Endothelial cell (in vitro differentiated cells): ENCODE measurements at places on chromosomes 2 and 18. TPM values are rescaled to one million over a fixed set of nuclear protein-coding genes. Genes with fewer than 3 reads are reported as not detected.

- DNase-seq: no peak
Observed at GRCh38 chr2:84435345-84436025, 23.6 kb downstream of the SUCLG1 start.

DNA sequence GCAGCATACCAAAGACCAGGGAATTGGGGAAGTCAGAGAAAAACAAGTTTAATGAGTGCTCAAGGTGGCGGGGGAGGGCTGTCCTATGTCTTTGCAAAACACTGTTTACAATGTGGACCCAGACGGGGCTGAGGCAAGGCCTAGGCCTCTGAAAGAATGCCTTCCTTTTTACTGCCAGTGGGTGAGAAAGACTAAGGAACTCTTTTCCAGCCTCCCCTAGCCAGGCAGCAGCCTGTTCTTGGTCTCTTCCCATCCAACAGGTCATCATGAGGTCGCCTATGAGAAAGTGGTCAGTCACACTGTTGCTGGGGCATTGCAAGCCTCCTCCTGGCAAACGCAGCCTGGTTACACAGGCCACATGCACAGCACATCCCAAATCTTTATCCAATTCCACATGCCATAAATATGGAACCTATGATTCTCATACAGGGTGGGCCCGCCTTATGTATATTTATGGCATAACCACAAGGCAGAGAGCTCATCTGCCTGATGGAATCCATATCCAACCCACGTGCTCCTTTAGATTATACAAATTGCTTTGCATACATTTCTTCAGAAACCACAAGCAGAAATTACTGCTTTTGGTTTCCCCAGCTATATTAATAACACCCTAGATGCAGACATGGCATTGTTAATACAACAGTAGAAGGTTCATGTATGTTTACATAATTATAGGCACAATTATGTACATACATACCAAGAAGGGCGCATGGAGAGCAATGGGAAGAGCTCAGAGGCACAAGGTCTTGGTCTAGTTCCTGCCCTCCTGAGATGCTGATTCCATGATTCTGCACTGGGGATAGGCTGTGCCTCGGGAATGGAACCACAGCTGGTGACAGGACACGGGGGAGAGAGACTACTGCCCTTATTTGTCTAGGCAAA lies 48.6 kb downstream of the NRP2 start:
- no peak for DNase-seq

DNA sequence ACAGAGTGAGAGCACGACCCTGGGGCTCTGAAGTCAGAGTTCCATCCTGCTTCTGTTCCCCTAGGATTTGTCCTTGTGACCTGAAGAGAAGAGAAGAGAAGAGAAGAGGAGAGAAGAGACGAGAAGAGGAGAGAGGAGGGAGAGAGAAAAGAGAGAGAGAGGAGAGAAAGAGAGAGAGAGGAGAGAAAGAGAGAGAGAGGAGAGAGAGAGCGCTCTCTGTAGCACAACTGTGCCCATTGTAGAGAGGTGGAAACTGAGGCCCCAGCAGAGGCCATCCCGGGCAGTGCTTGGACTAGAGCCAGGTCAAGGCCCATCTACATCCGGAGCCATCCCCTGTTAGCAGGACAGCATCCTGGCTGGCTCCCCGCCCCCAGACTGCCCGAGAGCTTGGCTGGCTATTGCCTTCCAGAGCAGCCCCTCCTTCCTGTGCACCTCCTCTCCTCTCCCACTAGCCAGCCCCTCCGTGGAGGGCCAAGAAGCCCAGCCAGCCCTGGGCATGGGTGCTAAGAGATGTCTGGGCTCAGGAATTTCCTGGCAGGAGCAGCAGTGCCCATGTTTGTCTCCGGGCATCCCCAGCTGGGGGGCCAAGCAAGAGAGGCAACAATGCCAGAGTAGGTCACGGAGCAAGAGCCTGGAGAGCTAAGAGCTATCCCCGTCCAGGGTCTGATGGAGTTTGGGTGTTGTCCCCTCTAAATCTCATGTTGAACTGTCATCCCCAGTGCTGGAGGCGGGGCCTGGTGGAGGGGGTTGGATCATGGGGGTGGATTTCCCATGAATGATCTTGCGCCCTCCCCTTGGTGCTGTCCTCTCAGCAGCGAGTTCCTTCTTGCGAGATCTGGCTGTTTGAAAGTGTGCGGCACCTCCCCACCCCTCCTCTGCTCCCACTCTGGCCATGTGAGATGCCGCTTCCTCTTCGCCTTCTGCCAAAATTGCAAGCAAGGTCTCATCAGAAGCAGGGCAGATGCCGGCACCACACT lies 18.2 kb upstream of the GPR55 start:
- no peak for DNase-seq

- no peak for DNase-seq
Observed at GRCh38 chr2:144477281-144477956, 42.5 kb downstream of the ZEB2 start.

Gene ADRA2B
- total RNA-seq: 0.46 TPM

Gene TRIM43B
- total RNA-seq: 0.23 TPM

Gene GBX2
- 3.5 TPM for total RNA-seq

DNA sequence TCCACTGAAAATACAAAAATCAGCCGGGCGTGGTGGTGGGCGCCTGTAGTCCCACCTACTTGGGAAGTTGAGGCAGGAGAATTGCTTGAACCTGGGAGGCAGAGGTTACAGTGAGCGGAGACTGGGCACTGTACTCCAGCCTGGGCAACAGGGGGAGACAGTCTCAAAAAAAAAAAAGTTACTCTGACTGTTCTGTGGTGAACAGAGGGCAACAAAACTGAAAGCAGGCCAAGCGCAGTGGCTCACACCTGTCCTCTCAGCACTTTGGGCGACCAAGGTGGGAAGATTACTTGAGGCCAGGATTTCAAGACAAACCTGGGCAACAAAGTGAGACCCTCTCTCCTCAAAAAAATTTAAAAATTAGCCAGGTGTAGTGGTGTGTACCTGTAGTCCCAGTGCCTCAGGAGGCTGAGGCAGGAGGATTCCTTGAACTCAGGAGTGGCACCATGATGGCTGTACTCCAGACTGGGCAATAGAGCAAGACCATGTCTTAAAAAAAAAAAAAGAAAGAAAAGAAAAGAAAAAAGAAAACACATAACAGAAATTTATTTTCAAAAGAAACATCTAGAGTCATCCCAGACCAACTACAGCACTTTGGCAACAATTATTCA lies 13.6 kb upstream of the RTN4 start:
- DNase-seq: no peak

GRCh38 chr2:9809064-9809356 lies 34.3 kb upstream of the TAF1B start:
- DNase-seq: no peak

- DNase-seq: no peak
Observed at GRCh38 chr2:2901384-2902345, 476.0 kb downstream of the EIPR1 start.

DNA sequence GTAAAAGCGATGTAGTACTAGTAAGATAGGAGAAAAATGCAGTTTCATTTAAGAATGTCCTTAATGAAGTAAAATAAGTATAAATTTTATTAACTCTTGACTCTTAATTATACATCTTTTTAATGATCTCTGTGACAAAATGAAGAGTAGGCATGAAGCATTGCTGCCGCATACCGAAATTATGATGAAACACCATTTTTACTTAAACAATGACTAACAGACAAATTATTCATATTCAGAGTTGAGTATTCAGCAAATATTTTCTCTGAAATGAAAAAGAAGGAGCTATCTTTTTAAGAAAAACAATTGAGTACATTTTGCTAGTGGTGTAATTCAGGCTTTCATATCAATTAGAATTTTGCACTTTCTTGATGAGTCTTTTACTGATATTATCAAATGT lies 150.6 kb upstream of the DOCK10 start:
- DNase-seq: no peak

- no peak for DNase-seq
Observed at GRCh38 chr18:77572537-77572936, 322.9 kb downstream of the GALR1 start.

Gene RPRM
- total RNA-seq: 6.4 TPM

GRCh38 chr18:22483407-22483806 lies 65.7 kb upstream of the CTAGE1 start:
- no peak for DNase-seq
